ENCODE measurements at places on chromosomes 3 and 15.

DNA sequence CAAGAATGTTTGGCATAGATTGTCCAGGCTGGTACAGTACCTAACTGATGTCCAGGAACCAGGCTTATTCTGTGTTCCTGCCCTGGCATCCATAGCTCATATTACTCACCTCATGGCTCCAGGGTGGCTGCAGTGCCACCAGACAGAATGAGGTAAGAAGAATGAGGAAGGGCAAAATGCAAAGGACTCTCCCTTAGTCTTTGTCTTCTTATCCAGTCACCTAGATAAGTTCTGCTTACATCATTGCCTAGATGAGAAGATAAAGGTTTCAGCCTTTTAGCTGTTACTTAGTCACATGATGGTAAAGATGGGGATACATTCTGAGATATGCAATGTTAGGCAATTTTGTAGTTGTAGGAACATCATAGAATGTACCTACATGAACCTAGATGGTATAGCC, 45.8 kb downstream of the CHP1 start:
- no peak for DNase-seq

GRCh38 chr3:51622868-51623267, 48.2 kb upstream of the TEX264 start:
- DNase-seq: peak; percentile 51

DNA sequence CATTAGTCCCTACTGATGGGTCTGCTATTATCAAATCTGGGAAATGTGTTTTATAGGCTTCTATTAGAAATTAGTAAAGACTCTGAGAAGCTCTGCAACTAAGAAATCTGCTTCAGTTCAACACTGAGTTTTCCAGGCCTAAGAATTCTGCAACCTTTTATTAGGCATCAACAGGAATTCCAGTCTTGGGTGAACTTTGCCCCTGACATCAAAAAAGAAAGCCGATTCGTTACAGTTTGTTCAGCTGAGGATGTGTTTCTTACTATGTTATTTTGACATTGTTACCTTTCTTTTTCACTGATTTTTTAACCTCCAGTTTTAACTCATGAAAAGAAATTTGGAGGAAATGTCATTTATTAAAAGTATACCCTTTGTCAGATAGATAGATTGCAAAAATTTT, 131.5 kb upstream of the KCNH8 start:
- no peak for DNase-seq

DNA sequence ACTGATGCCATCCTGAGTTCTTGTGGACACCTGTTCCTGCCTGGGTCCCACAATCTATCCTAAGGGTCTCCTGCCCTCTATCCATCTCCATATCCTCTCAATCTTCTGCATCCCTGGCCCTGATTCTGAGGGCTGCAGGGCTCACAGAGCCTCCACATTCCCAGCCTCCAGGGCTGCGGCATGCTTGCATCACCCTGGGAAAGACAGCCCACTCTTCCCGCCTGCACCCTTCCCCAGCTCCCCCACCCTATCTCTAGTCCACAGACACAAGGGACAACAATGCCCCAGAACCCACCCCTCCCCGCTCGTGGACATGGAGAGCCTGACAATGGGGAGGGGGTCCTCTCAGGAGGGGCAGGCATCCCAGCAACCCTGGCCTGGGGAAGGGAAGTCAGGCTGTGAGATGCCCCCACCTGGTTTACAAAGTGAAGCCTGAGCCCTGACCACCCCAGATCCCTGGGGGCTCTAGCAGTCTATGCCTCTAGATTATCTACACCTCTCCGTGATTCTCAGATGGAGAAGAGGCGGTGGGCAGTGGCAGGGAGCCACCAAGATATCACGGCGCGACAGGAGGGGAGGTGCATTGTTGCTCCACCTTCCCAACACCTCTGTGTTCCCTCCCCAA, 10.3 kb downstream of the SEMA3G start:
- no peak for DNase-seq

DNA sequence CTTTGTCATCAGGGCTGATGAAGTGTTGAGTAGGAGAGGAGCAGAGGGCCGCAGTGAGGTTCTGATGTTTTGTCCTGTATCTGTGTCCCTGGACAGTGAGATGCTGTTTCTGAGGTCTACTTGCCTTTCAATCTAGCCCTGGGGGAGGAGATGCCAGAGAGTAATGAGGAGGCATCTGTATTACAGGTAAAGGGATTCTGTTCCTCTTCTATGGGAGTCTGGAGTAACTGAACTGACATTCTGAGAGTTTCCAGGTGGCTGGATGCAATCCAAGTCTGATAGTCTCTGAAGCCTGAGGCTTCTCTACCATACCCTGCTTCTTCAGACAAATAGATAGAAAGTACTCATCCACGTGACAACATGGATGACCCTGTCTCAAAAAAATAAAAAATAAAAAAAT, 60.9 kb downstream of the IL12A start:
- DNase-seq: no peak

- no peak for DNase-seq
Observed at GRCh38 chr15:48811325-48811958, 573 bp upstream of the CEP152 start.

- no peak for DNase-seq
Observed at GRCh38 chr3:109923431-109923830, 586.1 kb upstream of the DPPA4 start.

GRCh38 chr15:52699457-52699856, 20.3 kb upstream of the ATOSA start:
- DNase-seq: no peak

- no peak for DNase-seq
Observed at GRCh38 chr3:132294906-132295305, 22.3 kb upstream of the ACP3 start.

- DNase-seq: no peak
Observed at GRCh38 chr3:195189821-195190220, 81.1 kb downstream of the XXYLT1 start.

DNA sequence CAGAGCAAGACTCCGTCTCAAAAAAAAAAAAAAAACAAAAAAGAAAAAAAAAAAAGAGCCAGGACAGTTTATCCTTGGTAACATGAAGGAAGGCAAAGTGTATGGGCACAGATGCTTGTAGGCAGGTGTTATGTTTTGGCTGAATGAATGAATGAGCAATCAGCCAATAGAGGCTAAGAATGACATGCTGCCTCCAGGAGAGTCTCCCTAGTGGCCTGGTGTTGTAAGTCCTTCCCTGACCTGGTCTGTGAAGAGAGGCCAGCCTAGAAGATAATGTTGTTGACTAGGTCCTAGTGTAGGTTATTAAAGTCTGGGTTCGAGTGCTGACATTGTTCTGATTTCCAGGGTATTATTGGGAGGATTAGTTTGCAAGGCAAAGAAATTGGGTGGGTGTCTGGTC, 24.9 kb downstream of the GYG1 start:
- no peak for DNase-seq

GRCh38 chr3:115148142-115148790, 1.2 kb upstream of the ZBTB20 start:
- DNase-seq: no peak

DNA sequence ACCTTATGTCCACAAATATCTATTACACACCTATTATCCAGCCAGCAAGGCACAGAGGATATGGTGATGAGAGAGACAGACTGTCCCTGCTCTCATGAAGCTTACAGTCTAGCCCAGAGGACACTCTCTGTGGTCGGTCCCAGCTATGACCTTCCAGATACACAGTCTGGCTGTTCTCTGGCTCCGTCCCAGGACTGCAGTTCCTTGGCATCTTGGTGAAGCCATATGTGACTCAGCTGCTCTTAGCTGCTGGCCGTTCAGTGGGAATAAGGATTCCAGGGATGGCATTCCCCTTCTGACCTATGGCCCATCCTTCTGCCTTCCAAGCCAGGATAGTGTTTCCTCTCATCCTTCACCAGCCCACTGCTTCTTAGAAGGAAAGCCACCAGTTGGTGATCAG, 30.8 kb downstream of the MEX3B start:
- no peak for DNase-seq

DNA sequence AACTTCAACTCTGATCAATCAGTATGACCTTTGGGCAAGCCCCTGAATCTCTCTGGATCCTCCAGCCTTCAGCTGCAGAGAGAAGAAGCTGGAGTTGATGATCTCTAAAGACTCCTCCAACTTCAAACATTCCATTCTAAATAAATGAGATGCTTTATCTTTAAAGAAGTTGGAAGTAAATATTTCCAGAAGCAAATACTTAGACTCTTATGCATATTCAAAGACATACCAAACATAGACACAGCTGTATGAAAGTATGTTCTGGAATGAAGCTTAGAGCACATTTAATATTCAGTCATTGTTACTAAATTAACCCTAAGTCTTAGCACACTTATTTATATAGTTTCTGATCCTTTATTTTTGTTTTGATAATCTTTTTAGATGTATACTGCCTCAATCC, 77.6 kb upstream of the ACP3 start:
- DNase-seq: no peak

GRCh38 chr15:54159012-54159411, 180.8 kb downstream of the UNC13C start:
- no peak for DNase-seq

- DNase-seq: no peak
Observed at GRCh38 chr3:132983143-132983770, 54.9 kb upstream of the TMEM108 start.

DNA sequence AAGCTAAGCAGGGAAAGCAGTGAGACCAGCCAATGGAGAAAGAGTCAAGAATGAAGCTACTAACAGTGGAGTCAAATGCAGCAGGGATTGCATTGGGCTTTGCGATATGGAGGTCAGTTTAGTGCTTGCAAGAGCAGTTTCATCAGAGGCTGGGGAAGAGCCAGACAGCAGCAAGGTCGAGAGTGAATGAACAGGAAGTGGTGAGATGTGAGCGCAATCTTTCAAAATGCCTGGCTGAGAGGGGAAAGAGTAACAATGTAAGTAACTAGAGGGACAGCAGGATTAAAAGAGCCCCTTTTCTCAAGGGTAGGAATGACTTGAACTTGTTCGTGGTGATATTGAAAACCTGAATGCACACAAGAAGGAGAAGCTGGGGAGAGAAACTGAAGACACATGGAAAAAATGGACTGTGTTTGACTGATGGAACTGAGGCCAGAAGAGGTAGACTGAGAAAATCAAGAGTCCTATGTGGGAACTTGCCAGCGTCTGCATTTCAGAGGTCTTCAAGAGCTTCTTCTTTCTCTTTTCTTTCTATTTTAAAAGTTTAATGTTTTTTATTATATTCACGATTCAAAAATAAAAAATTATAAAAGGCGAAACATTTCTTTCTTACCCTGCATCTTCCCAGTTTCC, 30.6 kb upstream of the GPR160 start:
- no peak for DNase-seq

- DNase-seq: no peak
Observed at GRCh38 chr3:10299679-10300078, 6.9 kb upstream of the GHRL start.

- DNase-seq: no peak
Observed at GRCh38 chr3:134337071-134337482, 37.2 kb downstream of the AMOTL2 start.

DNA sequence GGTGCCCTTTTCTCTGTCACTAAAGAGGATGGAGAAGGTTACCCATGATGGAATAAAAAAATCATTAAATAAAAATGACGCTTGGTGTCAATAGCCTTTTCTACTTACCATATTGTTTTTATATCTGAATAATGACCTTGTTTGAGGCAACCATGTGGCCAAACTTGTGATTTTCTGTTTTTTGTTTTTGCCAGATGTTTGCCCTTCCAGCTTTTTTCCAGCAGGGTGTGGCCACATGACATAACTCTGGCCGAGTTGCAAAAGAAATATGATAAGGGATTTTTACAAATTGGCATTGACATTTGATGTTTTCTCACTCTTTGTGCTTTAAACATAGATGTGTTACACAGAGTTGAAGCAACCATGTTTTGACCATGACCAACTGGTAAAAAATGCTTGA, 39.7 kb upstream of the EPHA3 start:
- no peak for DNase-seq

GRCh38 chr3:152505926-152506325, 237.2 kb downstream of the MBNL1 start:
- DNase-seq: no peak

GRCh38 chr3:117566926-117567325, 857.3 kb downstream of the TUSC7 start:
- no peak for DNase-seq

DNA sequence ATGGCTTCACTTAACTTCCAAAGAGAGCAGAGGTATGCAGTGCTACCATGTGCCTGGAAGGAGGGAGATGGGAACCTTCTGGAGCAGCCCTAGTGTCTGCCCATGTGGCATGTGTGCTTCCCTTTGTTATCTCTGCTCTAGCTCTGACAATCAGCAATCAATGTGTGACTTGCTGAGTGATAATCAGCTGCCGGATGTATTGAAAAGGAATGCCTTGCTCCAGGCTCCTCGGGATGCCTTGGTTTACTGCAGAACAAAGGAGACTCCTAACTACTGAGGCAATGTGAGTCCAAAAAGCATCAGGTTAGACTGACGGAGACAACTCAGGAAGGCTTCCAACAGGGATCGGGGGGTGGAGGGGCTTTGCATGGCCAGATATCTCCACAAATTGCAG, 36.0 kb upstream of the CORO2B start:
- DNase-seq: no peak

DNA sequence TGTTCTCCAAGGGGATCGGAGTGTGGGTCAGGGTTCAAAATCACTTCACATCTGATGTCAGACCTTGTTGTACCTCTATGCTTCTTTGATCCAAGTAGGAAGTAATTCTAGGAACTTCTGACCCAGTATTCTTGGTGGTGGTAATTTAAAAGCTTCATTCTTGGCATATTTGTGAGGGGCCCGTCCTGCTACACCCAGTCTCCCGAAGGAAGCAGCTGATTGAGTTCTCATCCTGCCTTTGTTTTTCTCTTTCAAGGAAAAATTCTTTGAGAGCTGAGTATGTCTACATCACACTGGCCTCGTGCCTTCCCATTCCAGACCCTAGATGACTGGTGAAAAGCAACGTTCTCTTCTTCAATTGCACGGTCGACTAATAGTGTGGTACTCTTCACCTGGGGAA, 234.4 kb upstream of the TPRG1 start:
- no peak for DNase-seq

DNA sequence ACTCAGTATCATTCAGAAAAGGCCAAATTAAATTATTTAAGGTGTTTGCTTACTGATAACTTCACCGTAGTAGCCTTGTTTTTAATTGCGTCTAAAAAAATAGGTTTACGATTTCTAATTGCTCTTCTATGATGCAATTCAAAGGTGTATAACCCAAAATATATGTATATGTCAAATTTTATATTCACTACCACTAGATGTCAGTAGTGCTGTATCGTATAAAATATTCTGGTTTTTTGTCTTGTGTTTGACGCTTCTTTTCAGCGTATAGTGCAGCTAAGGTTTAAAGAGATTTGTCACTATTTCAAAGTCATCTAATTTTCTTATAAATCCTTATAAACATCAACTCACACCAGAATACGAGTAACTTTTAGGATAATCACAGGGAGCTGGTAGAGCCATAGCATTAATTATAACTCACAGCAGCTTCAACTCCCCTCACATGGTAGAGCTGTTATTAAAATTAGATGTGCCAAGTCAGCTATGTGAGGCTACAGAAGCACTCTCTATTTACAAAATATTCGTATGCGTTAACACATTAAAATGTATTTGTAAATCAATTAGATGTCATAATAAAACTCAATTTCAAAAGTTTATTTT, 3.5 kb downstream of the PFN2 start:
- peak; percentile 3 for DNase-seq

Measured in NCI-H2171 (cell line).